ENCODE measurements at places on chromosomes 2 and 18. TPM values are rescaled to one million over a fixed set of nuclear protein-coding genes. Genes with fewer than 3 reads are reported as not detected.

Gene SERPINB3
- total RNA-seq = not detected

Gene ACVR1
- total RNA-seq = 19.0 TPM

Gene GLI2
- total RNA-seq = not detected

Gene SDC1
- 11.7 TPM for total RNA-seq

Gene GALNT13
- not detected for total RNA-seq
